AG04450 (cell line): ENCODE measurements at places on chromosomes 4 and X. TPM values are rescaled to one million over a fixed set of nuclear protein-coding genes. Genes with fewer than 3 reads are reported as not detected.
A peak's percentile ranks its signal among the peaks of the same experiment; 100 is the strongest.

GRCh38 chr4:138300616-138301015, 58.5 kb upstream of the SLC7A11 start:
- no peak for DNase-seq

- DNase-seq, result no peak
Measured at GRCh38 chr4:5885733-5886132, 7.2 kb downstream of the CRMP1 start.

- DNase-seq, result no peak
Measured at GRCh38 chr4:105192474-105192873, 45.8 kb downstream of the TET2 start.

CYTL1 gene
- polyA plus RNA-seq, result 26.3 and 30.0 TPM in 2 replicates

- no peak for DNase-seq
Measured at GRCh38 chr4:131441004-131441688, 1707.9 kb upstream of the PCDH10 start.

DNA sequence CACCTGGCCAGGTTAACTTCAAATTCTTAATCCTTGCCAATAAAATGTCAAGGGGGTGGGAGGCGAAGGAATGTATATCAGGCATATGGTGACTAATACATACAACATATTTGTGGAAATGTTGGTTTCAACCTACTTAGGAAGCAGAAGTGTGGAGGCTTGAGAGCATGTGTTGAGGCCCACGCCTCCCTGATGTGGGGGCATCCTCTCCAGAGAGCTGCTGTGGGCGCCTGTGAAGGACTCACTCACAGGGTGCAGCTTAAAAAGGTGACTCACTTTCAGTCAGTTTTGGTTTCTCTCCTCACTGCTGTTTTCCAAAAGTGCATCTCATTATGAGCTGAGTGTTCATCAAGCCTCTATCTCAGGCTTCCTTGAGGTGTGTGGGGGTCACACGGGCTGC, 27.5 kb downstream of the LNX1 start:
- DNase-seq, result peak; percentile 41
